ENCODE measurements at places on chromosomes 12 and 14.

GRCh38 chr12:52795694-52796428, at the start of gene KRT3:
Gene KRT3 (minus strand): TSS chr12:52796117. CDS start chr12:52796042, 75 bp downstream.
- DNase-seq: no peak

DNA sequence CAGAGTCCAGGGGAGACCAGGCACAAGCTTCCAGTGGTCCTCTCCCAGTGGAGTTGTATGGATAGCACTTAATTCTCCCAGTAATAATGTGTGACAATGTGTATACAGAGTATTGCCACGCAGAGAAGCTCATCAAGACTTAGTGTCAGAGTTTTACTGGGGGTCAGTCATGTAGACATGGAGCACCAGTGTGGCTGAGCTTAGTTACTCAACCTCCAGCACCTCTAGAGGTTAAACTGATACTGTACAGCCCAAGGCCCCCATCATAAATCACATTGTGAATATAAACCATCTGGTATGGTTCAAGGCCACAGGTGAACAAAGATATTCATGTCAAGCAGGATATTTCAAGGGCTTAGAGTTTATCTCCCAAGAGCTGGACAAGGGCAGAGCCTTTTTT, 378.1 kb upstream of the TMPO start:
- no peak for DNase-seq

GRCh38 chr12:77833329-77833728, 2.6 kb downstream of the NAV3 start:
- no peak for DNase-seq

DNA sequence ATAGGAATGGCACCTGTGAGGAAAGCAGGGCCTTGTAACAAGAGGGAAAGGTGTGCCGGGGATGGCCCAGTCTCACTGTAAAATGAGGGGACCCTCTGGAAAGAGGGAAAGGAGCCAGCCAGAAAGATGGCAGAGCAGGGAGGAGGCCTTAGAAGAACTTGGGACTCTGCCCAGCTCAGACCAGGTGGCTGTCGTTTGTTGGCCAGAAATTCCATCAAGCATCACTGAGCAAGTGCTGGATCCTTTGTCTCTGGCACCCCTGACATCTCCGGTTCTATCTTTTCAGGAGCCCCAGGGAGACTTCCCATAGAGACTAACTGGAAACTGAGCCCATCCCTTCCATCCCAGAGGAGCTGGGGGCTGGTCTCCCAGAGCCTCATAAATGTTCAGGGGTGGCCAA, 43.3 kb downstream of the DEGS2 start:
- DNase-seq: no peak

GRCh38 chr12:113561068-113561780, 89.6 kb upstream of the LHX5 start:
- no peak for DNase-seq

DNA sequence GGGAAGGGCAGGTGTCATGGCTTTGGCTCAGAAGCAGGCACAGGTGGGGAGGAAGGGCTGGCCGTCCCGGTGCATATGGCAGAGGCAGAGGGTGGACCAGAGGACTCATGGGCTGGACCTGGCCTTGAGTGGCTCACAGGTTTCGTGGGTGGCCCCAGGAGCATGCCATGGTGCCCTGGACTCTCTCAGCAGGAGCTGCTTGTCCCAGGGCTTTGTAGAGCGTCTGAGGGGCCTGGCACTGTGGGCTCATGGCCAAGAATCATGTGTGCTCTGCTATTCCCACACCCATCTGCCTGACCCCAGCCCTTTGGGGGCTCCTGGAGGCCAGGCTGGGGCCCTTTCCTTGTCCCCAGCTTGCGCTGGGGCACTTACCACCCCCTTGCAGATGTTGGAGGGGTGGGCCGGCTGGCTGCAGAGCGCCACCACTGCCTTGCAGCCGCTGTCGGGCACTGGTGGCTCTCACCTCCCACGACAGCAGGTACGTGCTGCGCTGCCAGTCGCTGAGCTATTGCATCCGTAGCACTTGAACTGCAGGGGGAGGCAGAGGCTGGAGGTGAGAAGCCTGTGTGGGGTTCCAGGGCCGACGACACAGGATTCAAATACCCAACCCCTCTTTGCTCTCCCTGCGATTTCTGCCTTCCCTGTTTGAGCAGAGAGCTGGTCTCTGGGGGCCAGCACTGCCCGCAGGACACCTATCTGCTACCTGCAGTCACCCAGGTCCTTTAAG, 187.4 kb upstream of the PRMT8 start:
- DNase-seq: no peak

- DNase-seq: no peak
Measured at GRCh38 chr12:95538656-95539055, 12.6 kb downstream of the USP44 start.

- no peak for DNase-seq
Measured at GRCh38 chr12:95173392-95174251, 43.6 kb downstream of the FGD6 start.

- DNase-seq: no peak
Measured at GRCh38 chr12:66156654-66157053, 13.1 kb downstream of the TMBIM4 start.

DNA sequence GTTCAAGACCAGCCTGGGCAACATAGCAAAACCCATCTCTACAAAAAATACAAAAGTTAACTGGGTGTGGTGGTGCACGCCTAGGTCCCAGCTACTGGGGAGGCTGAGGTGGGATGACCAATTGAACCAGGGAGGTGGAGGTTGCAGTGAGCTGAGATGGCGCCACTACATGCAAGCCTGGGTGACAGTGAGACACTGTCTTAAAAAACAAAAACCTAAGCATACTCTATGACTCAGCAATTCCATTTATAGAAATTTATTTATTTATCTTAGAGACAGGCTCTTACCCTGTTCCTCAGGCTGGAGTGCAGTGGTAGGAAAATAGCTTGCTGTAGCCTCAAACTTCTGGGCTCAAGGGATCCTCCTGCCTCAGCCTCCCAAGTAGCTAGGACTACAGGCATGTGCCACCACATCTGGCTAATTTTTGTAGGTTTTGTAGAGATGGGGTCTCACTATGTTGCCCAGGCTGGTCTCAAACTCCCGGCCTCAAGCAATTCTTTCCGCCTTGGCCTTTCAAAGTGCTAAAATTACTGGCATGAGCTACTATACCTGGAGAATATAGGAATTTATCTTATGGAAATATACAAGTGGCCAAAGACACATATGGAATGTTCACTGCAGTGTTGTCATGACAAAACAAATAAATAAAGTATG, 43.3 kb downstream of the NCKAP5L start:
- DNase-seq: no peak

GRCh38 chr14:69664865-69665526, 53.6 kb downstream of the SUSD6 start:
- no peak for DNase-seq

GRCh38 chr14:39957987-39958386, 525.8 kb upstream of the FBXO33 start:
- DNase-seq: no peak

DNA sequence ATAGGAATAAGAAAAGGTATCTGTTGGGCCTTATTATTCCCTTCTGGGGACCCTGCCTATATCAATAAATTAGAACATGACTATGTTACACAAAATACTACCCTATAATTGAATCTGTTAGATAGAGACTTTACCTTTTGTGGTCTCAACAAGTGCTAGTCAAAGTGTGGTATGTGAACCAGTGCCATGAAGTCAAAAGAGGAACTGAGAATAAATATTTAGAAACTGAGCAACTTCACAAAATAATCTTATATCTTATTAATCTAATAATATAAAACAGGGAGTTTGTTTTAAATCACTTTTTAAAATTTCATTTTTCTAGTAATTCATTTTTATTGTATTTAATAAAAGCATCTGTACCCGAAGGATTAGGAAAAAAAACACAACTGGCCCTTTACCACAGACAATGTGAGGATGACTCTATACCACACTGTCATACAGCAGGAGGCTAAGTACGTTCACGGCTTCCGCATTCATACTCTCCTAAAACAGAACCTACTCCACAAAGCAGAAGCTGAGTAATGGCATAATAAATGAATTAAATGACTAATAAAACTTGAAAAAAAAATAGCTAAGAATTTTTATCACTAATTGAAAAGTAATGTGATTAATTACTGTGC, 42.1 kb downstream of the SEC23A start:
- no peak for DNase-seq

GRCh38 chr14:98182393-98183055, 1089.5 kb downstream of the BCL11B start:
- peak; percentile 60 for DNase-seq

- DNase-seq: peak; percentile 86
Measured at GRCh38 chr12:121626853-121627640, 717 bp downstream of the ORAI1 start.

GRCh38 chr12:48189331-48190125, 6.1 kb downstream of the CCDC184 start:
- DNase-seq: peak; percentile 45

Measured in stimulated activated CD8-positive, alpha-beta memory T cell treated with anti-CD3 and anti-CD28 coated beads, Interleukin-15, amount 100 ng/mL, for 4 hours (primary cell).